ENCODE measurements at places on chromosomes 2 and 18.

DNA sequence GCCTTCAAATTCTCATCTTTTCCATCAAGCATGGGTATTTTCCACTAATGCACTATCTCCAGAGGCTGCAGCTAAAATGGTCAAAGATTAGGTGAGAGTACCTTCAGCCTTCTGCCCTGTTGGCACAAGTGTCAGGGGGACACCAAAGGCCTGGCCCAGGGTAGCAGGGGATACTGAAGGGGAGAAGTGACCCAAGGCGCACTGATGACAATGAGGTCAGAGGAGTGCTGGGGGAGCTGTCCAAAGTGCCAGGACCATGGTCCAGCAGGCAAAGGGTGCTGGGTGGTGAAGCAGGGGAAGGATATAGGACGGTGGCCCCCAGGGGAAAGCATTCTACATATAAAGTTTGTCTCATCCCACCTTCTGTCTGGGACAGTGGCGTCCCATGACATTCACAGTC is 303.4 kb downstream of the SMAD2 start:
- DNase-seq = no peak

DNA sequence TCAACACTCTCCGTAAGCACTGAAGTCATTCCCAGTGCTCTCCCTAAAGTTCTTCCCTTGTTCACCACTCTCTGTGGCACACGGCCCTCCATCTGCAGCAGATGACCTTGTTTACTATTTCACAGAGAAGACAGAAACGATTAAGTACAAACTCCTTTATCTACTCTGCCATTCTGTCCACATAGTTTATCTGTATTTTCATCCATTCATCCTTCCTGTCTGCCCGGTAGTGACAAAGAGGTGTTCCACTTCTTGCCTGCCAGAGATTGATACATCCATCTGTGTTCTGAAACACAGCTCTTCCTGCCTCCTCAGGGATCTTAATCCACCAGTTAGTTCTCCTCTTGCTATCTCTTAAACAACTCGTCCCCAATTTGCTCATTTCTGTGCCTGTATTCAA is 77.9 kb upstream of the CD226 start:
- DNase-seq = no peak

DNA sequence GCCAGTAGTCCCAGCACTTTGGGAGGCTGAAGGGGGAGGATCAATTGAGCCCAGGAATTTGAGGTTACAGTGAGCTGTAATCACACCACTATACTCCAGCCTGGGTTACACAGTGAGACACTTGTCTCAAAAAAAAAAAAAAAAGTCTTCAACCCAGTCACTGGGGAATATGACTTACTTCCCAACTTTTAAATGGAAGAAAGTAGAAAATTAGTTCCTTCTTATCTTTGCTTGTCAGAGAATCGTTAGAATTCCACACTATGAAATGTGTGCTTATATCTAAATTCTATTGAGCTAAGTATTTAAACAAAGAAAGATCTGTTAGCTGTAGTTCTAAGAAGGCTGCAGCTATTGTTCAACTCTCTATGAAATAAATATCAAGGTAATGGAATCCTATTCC is 22.4 kb downstream of the DYNC2LI1 start:
- DNase-seq = no peak

DNA sequence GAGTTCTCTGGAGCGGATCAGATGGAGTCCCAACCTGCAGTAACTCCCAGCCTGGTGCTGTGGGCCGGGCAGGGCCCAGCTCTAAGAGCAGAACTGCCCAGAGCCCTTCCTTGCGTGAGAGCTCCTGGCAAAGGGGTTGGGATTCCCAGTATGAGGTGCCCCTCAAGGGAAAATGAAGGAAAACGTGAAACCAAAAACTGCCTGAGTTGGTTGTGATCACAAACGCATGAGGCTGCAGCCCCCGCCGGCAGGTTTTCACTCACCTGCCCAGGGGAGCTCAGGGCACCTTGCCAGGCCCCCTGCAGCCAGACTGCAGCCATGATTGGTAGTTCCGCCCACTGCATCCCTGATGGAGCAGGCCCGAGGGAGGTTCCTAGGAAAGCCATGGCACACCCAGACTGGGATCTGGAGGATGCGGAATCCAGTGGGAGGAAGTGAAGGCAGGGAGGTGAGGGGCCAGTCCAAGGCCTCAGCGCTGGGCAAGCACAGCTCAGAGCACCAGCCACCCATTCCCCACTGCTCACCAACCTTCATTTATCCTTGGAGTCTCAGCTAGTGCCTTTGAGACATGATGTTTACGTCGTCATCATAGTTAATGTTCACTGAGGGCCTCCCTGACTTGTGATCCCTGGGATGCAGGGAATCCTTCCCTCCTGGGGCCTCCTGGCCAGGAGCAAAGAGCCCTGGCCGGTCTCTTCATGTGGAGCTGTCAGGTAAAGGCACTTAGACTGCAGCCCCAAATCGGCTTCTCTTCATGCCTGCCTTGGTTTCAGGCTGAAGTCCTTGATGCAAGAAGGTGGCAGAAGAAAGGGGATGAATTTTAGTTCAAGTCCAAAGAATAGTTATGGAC is 103.2 kb downstream of the INHBB start:
- no peak for DNase-seq

DNA sequence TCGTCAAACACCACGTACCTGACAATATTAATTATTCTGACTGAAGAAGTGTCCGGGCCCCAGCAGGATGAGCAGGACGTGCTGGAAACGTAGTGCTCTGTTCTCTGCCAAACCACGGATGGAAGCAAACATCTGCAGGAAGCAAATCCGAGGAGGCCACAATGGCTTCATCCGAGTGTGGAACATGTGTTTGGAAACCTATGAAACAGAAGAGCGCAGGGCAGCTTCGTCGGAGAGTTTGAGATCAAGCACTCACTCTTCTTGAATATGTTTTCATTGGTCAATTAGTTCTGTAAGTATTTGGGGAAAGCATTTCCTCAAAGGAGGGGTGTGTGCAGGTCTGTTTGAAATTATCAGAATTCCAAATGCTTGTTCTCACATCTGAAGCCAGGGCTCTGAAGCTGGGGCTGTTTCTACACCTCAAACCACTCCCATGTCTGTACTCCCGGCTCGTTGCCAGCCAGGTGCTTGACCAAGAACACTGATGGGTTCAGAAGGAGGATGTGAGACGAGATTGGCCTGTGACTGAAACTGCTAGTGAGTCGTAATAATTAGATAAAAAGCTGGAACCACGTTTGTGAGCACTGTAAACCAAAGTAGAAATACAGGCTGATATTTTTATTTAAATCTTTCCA is 356.6 kb upstream of the SALL3 start:
- no peak for DNase-seq

GRCh38 chr2:46780411-46780800 is 135.2 kb downstream of the MCFD2 start:
- no peak for DNase-seq

- no peak for DNase-seq
Observed at GRCh38 chr2:229445501-229446211, 174.6 kb upstream of the PID1 start.

DNA sequence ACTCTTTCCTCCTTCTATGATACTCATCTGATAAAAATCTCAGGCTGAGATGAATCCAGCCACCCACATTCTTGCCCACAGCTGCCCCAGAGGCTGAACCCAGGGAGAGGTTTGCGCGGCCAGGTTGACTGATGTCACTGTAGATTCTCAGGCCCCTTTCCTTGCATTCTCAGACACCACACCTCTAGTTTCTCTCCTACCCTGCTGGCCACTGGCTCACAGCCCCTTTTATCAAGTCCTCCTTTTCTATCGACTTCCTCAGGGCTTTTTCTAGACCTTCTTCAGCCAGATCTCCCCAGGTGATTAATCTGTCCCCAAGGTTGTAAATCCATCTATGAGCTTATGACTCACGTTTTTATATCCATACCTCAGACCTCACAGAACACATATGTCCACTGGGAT is 99.8 kb downstream of the TACR1 start:
- DNase-seq = no peak

All from epithelial cell of prostate (primary cell).